SJCRH30 (cell line): ENCODE measurements at places on chromosomes 16 and 17.

DNA sequence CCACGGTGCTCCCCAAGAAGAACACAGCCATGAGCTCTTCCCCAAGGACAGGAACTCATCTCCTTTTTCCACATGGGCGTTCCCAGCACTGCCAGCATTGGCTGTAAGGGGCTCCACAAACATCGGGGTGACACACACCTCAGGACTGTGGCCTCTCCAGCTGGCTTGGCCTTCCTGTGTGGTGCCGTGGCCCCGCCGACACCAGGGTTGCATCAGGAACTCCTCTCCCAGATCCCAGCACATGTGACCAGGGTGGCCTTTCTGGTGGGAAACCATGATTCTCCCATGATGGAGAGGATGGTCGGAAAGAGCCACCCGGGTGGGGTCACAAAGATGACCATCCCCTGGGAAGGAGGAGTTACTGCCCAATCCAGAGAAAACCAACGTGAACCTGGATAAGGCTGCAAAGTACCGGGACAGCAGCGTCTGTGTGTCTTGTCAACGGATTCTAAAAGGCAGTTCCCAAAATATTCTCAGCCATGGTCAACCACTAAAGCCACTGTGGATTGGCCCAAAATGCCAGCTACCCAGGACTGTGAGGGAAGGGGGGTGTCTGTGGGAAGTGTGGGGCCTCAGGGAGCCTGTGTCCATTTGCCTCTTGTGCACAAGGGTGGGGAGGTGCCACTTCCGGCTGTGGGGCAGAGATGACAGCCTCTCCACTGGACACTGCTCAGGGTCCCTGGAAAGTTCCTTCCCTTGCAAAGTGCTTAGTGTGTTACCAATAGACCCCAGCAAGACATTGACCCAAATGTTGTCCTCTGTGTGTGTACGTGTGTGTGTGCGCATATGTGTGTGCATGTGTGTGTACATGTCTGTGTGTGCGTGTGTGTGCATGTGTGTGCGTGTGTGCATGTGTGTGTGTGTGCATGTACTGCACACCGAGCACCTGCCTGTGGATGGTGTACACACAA is 78.0 kb upstream of the CBX4 start:
- DNase-seq = no peak

DNA sequence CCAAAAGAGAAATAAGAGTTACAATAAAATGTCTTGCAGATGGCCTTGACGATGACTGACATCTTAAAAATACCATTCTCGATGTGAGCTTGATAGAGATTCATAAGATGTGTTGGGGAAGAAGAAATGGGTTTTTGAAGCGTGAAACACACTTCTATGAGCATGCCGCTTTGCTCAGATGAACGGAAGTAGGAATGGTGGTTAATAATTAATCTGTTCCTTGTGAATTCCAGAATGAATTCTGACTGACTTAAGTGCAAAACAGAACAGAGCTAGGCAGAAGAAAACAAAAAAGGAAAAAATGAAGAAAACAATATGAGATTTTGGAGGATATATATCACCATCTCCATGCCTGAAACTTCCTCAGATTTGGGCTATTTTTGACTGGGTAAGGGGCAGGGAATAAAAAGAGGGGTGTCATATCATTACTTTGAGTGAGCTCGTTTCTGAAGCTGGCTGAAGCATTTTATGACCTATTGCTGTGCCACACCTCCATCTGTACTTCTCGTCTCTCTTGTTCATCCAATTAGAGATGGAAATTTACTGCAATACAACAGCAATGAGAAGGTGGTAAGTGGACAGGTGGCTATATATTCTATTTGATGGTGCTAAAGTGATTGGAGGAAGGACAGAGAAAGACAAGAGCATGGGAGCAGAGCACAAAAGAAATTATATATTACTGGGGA is 1152.0 kb upstream of the CDH8 start:
- DNase-seq = no peak

DNA sequence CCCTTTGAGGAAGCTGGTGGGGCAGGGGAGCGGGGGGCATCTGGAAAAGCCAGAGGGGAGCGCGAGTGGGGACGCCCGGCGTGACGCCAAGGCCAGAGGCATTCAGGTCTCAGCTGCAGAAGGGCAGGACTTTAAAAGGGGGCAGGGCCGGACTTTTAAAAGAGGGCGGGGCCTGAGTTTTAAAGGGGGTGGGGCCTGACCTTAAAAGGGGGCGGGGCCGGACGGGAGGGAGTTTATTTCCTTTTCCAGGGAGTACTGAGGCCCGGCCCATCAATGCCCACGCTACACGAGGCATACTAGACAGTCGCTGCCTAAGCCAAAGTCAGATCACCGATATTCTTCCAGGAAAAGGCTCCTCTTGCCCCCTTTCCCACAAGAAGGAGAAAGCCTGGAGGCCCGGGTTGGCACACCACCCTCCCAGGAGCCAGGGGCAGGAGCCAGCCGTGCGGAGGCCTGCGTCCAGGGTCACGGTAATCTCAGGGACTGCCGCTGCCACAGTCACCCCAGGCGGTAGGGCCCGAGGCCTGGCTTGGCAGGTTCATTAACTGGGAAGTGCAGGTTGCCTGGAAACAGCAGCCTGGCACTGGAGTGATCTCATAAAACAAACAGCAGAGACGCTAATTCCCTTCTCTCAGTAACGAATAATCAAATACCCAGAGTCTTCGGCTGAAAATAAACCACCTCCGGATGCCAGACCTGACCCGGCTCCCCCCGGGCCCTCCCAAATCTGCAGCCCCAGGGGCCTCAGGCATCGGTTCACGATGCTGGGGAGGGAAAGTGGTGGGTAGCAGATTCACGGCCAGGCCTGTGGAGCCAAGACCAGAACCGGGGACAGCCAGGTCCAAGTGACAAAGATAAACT is 90.7 kb downstream of the TIMM22 start:
- DNase-seq = peak; percentile 68

DNA sequence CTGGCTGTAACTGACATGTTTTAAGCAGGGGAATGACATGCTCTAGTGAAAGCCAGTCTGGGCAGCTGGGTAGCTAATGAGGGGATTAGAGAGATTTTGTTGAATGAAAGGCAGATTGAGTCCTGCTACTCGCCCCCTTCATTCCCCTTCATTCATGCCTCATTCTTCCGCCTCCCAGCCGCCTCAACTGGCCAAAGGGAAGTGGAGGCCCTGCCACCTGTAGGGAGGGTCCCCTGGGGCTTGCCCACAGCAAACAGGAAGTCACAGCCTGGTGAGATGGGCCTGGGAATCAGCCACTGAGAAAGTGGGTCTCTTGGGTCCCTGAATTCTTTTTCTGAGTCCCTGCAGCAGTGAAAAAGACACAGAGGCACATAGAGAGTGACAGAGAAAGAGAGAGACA is 1.1 kb upstream of the CD19 start:
- DNase-seq = peak; percentile 58

GRCh38 chr16:27706866-27707685 is 157.1 kb downstream of the KATNIP start:
- DNase-seq = no peak

- no peak for DNase-seq
These were observed 81.4 kb downstream of the SLC39A11 start for GRCh38 chr17:73011016-73011486.

GRCh38 chr16:65342231-65342866 is 220.5 kb upstream of the CDH11 start:
- DNase-seq = peak; percentile 16

DNA sequence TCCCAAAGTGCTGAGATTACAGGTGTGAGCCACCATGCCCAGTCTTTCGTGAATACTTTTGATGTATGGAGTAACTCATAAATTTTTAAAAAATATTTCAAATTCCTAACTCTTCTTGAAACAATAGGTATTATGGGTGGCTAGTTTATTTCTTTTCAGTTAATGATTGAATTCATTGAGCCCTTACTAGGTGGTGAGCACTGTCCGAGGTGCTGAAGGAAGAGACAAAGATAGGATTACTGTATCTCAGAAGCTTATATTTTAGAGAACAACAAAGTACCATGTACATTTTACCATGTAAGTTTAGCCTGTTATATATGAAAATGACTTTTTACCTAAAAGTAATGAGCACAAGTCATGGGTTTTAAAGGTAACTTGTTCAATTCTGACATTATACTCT is 418.3 kb downstream of the NPIPA7 start:
- DNase-seq = peak; percentile 15

- peak; percentile 72 for DNase-seq
These were observed 421 bp downstream of the STAT3 start for GRCh38 chr17:42387661-42388380.

DNA sequence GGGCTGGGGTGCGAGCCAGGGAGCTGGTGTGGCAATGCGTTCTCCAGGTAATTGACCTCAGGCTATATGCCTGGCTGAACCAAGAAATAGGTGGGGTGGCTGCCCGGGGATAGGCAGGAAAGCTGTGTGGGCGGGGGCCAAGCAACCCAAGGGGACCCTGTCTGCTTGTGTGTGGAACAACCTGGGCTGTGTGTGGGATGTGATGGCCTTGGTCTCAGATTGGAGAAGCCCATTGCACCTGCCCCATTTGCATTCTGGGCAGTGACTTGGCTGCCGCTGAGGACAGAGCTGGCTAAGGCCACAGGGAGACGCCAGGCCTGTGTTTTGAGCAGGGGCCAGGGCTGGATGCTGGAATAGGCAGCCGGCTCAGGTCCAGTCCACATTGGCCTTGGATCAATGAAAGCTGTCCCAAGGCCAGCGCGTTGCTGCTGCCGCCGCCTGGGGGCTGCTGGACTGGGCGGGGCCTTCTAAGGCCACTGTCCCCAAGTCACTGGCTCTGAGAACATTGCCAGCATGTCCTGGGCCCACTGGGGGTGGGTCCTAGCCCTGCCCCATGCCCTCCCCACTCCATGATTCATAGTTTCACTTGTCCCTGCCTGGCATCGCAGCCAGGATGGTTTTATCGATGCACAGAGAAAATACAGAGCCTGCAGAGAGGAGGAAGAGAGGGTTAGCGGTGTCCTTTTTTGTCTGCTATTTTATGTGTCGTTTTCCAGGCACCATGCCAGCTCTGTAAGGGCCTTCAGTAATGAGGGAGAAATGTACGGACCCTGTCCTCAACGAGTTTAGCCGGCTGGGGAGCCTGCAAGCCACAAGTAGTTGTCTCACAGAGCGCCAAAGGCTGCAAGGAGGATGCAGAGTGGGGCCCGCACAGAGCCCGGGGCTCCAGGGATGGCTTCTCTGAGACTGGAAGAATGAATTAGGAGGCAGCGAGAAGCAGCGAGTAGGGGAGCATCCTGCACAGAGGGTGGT is 43.9 kb downstream of the NKD1 start:
- no peak for DNase-seq

DNA sequence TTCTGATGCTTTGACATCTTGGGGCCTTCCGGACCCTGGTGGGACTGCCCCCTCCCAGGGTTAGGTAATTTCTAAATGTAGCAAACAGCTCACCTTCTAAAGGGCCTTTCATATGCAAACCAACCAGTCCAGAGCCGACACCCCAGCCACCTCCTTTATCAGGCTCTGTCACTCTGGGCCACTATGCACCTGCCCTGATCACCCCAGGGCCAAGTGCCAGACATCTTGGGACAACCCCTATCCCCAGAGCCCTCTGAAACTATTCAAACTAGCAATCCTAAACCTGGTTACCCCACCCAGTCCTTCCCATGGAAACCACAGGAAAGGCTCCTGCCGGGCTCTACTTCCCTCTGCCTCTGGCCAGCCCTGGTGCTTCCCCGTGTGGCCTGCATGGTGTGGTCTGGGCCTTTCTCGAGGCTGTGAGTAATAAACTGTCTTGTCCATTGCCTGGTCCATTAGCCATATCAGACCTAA is 91.2 kb upstream of the TNRC6C start:
- DNase-seq = no peak

GRCh38 chr16:19923396-19923795 is 38.7 kb upstream of the GPRC5B start:
- no peak for DNase-seq

DNA sequence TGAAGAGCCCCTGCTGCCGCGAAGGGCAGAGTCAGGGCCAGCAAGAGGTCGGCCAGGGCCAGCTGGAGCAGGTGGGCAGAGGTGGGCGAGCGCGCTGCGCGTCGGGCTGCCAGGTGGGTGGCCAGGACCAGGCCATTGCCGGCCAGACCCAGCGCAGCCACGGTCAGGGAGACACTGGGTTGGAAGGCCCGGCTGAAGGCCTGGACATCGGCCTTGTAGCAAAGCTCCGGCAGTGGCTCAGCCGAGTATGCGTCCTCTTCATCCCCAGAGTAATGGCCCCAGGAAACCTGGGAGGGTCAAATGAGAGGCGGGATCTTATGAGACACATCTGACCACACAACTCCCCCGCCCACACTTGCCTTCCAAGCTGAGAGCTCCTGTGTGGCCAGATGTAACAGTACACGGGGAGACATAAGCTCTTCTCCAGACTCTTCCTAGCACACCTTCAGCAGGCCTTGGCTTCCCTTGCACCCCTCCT is 1.3 kb downstream of the CCR10 start:
- peak; percentile 53 for DNase-seq

GRCh38 chr17:48663134-48663924 is 37.2 kb upstream of the HOXB9 start:
- no peak for DNase-seq

DNA sequence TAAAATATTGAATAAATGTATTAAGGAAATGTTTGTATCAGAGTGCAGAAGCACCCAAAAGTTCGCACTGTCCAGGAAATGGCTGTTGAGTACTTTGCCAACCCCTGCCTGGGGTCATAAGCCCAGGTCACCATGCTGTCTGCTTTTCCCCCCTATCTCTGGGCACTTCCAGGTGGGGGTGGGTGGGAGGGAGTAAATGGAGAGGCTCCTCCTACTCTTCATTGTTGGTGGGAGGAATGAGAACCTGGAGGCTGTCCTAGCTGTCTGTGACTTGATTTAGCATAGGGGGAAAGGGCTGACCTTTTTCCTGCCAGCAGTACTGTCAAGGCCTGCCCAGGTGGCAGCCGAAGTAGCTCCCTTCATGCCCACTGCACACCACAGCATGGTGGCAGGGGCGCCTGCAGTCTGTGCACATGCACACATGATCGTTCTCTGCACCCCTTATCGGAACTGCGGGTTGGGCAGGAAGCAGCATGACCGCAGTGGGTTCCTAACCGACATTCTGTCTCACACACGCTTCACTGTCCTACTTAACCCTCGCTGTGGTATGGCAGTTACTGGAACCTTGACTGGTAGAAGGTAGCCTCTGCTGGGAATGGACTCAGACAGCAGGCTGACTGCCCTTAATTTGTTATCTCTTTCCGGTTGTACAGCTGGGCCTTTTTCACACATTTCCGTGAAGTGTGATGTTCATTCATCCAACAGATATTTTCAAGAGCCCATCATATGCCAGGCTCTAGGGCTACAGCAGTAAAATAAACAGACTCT is 41.5 kb downstream of the LDHD start:
- DNase-seq = no peak

- DNase-seq = peak; percentile 79
These were observed 175.7 kb upstream of the GSE1 start for GRCh38 chr16:85437166-85438052.

GRCh38 chr16:81440888-81441761 is 3.5 kb upstream of the CMIP start:
- DNase-seq = no peak

- no peak for DNase-seq
These were observed 17.3 kb upstream of the XYLT2 start for GRCh38 chr17:50328363-50329325.
